ENCODE measurements at places on chromosomes 4 and X.

- DNase-seq, result no peak
Observed at GRCh38 chr4:54542540-54543041, 115.2 kb upstream of the KIT start.

DNA sequence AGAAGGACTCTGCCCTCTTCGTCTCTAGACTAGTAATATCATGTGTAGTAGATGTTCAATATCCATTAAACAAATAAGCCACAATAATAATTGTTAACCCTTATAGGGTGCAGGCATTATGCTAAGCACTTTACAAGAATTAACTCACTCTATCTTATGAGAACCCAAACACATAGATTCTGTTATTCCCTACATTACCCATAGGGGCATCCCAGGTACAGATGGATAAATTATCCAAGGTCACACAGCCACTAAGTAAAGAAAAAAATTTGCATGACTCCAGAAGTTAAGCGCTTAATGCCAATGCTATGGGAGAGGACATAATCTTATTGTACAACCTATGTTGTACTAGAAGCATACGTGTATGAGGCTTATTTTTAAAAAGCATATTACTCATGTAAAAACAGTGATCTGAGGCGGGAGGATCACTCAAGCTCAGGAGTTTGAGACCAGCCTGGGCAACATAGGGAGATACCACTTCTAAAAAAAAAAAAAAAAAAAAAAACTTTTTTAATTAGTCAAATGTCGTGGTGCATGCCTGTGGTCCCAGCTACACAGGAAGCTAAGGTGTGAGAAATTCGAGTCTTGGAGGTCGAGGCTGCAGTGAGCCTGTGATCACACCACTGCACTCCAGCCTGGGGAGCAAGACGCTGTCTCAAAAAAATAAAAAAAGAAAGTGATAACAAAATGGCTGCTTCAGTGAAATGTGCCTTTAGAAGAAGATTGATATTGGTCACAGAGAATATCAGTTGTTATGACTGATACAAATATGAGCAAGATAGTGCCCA, 13.6 kb downstream of the LDB2 start:
- DNase-seq, result no peak

GRCh38 chrX:43552156-43552555, 103.9 kb upstream of the MAOA start:
- DNase-seq, result no peak

DNA sequence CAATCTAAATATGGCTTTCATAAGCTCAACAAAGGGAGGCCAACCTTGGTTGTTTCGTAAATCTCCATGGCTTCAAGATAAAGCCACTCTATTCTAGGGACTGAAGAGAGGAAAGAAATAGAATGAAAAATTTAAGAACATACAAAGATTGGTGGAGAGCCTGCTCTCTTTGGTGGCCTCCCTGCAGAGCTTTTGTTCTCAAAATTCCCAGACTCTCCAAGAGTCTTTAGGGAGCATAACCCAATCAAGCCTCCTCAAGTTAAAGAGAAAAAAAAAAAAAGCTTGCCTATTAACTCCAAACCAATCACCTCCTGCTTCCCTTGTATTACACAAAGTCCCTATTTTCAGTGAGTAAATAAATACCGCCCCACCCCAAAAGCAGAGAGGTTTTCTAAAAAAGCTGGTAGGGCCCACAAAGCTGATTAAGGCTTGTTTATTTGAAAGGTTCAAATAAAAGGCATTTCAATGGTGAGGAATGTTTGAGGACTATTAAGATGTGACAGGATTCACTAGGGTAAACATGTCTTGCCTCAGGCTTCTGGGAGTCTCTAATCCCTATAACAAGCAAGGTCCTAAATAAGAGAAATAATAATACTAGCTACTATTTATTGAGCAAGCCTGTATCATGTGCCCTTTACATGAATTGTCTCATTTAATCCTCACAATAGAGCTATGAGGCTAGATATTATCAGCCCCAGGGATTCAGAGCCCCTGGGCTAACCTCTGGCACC, 71.6 kb downstream of the GPC3 start:
- no peak for DNase-seq

DNA sequence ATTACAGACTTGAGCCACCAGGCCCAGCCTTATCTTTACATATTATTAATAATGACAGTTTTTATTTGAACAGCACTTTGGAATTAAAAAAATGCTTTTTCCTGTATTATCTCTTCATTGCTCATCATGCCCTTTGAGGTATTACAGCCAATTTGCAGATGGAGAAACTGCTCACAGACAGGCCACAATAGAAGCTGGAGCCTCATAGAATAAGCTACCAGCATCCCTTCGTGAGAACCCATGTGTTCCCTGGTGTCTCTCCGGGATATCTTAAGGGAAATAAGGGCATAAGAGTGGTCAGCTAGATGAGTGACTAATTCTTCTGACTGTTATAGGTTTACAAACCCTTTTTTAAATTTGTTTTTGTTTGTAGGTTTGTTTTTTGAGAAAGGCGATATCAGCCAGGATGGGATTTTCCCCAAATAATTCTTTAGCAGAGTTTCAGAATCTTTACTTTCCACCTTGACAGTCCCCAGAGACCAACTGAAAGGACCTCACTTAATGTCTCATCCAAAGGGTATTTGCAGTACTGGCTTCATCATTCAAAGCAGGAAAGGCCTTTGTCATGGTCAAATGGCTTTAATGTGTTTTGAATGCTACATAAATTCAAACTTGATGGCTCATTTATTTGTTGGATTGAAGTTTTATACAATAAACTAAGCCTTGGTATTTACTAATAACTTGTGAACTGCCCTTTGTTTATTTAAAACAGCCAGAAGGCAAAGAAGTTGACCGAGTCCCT, 48.0 kb upstream of the SOD3 start:
- no peak for DNase-seq

GRCh38 chrX:55758033-55758432, 40.5 kb downstream of the RRAGB start:
- no peak for DNase-seq

GRCh38 chr4:102503301-102503746, 2.2 kb downstream of the NFKB1 start:
- no peak for DNase-seq

DNA sequence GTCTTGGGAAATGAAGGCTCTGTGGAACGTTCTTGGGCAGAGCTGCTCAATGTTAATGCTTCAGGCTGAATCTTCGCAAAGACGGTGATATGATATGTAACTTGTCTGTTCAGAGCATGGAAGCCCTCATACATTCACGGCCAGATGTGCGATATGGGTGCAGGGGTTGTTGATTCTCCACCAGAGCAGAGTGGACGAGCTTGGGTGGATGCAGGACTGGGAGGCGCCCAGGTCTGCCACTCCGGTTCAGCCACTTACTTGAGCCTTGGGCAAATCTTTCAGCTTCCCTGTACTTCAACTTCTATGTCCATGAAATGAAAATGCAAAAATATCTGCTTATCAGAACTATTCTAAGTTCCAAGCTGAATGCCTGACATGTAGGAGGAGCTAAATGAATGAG, 47.4 kb upstream of the MND1 start:
- DNase-seq, result no peak

DNA sequence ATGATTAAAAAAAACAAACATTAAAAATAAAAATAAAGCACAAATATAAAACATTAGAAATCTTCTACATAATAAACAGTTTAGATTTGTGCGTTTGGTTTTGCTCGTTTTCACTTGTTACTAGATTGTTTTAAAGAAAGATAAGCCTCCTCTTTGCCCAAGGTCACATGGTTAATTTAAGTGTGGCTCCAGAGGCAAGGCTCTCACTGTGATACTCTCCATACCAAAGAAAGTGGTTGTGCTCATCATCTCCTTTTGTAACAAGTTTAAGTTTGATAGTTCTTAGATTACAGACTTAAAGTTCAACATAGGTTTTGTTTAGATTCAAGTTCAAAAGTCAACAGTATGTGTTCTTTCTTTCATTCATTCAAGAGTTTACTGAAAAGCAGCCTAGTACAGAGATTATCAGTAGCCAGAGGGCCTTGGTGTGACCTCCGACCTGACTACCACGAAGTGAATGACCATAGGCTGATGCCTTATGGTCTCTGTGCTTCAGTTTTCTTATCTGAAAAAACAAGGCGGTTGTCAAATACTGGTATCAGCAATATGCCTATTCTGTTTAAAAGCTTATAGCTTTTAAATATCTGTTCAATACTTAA, 133.2 kb downstream of the ZAR1 start:
- no peak for DNase-seq

DNA sequence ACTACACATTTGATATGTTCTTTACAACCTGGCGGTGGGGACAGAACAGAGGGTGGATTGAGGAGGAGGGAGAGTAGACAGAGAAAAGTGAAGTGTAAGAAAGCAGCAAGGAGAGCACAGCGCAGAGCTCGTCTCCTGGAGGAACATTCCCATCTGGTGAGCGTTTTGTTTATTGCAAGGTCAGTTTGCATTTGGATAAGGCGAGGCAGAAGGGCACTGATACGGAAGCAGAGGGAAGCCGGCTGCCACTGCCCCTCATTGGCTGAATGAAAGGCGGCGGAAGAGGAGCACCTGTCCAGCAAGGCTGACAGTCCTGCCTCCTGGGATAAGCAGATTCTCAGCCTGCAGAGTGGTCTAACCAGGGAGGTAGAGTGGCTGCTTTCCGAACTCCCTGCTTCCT, 83.2 kb downstream of the GPR143 start:
- DNase-seq, result no peak

GRCh38 chr4:53150631-53151488, 215.0 kb downstream of the SCFD2 start:
- DNase-seq, result no peak

DNA sequence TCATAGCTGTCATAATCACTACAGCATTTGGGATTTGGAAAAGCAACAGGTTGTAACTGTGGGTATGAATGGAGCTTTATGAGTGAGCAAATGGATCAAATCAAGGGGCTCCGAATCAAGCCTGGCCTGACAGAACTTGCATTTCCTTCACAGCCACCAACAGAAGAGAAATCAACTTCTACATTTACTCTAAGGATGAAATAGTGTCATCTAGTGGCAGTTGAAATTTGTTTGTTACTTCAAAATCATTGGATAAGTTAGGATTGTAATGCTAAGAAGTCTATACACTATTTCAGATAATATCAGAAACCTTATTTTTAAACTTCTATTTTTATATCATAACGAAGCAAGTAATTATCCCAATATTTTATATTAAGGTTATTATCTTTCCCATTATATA, 10.7 kb upstream of the WDR17 start:
- no peak for DNase-seq

DNA sequence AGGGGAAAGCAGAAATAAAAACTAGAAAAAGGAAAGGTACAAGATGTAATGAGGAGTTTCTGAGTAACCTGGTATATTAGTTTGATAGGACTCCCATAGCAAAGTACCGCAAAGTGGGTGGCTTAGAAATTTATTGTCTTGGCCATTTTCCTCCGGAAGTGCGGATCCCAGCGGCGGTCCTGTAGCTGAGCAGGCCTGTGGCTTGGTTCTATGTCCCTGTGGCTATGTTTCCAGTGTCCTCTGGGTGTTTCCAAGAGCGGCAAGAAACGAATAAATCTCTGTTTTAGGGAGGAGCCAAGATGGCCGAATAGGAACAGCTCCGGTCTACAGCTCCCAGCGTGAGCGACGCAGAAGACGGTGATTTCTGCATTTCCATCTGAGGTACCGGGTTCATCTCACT, 44.0 kb upstream of the LDB2 start:
- DNase-seq, result no peak

DNA sequence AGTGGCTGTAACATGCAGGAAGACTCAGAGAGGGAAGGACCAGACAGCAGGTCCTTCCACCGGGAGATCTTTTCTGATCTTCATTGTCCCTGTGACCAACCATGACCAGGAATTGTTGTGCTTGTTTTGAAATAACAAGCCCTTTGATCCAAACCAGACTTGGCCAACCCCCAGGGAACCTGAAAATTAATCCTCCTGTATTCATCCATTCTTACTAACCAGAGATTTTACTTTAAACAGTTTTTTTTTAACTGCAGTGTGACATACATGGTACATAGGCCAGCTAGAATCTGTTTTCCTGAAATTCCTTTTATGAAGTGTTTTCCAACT, 4.0 kb downstream of the WFS1 start:
- DNase-seq, result no peak

- DNase-seq, result peak; percentile 63
Observed at GRCh38 chr4:47510506-47511143, 25.6 kb downstream of the ATP10D start.

- DNase-seq, result peak; percentile 73
Observed at GRCh38 chrX:154019633-154020528, at the start of gene IRAK1. Gene IRAK1 (minus strand): TSS chrX:154019902. CDS start chrX:154019812, 90 bp downstream.

DNA sequence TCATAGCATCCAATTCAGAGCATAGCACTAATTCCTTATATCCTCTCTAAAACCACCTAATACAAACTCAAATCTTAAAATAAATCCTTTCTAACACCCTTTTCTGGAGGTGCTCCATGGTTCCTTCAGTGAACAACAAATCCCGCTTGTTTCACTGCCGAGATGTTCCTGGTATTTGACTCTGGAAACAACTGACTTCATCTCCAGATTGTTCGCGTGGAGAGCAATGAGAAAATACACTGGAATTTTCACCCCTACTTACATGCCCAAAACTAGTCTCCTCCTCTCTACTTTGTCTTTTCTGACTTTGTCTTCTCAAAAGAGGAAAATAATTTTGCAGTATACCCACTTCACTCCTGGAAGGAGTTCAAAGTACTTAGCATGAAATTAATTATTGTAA, 129.0 kb downstream of the PLS3 start:
- no peak for DNase-seq

- DNase-seq, result no peak
Observed at GRCh38 chrX:149633511-149633910, 1.9 kb upstream of the TMEM185A start.

DNA sequence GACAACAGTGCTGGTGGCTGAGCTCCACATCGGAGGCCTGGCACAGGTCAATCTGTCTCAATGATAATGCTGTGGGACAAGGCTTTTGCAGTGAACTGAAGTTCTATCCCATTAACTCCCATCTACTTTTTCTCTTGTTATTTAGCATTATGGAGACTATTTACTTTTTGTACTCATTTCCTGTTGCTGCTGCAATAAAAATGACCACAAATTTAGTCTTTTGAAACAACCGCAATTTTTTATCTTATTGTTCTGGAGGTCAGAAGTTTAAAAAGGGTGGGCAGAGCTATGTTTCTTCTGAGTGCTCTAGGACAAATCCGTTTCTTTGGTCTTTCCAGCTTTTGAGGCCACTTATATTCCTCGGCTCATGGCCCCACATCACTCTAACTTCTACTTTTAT, 111.0 kb upstream of the PITX2 start:
- DNase-seq, result no peak

DNA sequence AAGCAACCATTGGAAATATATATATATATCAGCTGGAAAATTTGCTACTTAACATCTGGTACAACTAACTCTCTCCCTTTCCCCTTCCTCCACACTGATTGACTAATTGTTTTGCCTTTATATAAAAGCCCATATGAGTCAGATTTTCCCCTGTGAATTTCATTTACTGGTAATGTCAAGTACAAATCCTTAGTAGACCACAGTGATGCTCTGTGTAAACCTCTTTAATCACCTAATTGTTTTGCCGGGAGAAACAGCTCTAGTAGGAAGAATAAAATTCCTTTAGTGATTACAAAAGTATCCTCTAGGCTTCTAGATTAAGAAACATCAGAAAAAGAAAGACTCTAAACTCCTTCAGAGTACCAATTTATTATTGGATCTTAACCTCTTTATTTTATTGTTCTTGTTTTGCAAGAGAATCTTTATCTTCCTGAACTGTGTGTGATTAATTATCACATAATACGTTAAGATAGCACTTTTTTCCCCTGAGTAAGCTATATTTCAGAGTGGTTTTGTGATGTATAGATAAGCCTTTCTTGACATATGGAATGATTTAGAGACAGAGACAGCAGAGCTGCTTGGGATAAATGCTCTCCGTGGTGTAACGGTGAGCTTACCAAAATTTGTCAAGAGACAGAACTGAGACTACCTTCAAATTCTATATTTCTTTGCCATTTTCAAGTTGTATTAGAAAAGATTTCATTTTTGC, 1606.4 kb upstream of the TENM3 start:
- DNase-seq, result no peak
